ENCODE measurements at places on chromosomes 5 and 9.

GRCh38 chr9:124348831-124349230 lies 66.4 kb downstream of the PSMB7 start:
- no peak for DNase-seq

GRCh38 chr5:45642370-45642769 lies 53.8 kb downstream of the HCN1 start:
- no peak for DNase-seq

- DNase-seq, result no peak
Observed at GRCh38 chr9:133124907-133125275, 3.9 kb upstream of the RALGDS start.

DNA sequence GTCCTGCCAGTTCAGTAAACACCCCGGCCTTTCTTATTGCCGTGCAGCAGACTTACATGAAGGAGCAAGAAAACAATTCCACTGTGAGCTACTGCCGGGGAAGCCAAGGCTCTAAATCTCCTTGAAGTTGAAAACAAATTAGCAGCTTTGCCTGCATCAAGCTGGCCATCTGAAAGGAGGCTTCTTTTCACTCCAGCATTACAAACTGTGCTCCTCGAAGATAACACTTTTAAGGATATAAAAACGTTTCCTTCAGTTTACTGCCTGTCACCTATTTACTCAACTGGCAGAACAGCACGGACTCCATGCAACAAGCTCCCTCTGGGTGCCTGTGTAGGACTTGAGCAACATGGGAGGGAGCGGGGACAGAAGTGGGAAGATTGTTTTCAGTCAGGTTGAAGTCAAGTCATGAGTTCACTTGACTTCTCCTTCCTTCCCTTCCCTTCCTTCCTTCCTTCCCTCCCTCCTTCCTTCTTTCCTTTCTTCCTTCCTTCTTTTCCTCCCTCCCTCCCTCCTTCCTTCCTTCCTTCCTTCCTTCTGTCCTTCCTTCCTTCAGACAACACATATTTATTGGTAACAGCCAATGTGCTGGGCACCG lies 67.4 kb downstream of the ZNF608 start:
- DNase-seq, result no peak
